ENCODE measurements at places on chromosomes 5 and 9. TPM values are rescaled to one million over a fixed set of nuclear protein-coding genes. Genes with fewer than 3 reads are reported as not detected.

DNA sequence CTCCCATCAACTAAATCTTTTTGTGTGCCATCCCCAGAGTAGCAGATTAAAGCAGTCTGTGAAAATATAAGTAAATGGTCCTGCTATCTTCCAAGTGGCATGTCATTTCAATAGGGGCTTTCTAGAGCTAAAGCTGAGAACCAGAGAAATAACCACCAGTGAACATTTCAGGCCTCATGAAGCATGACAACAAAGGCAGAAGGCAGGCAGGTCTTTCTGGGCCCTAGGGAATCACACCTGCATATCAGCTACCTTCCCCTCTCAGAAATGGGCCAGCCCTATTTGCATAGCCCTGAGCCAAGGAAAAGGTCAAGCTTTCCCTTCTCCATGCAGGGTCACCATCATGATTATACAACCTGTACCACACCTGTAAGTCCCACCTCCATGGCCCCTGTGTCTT lies 205.3 kb downstream of the DEPDC1B start:
- no peak for DNase-seq

Gene CCNJL
- 1.2 TPM for total RNA-seq

DNA sequence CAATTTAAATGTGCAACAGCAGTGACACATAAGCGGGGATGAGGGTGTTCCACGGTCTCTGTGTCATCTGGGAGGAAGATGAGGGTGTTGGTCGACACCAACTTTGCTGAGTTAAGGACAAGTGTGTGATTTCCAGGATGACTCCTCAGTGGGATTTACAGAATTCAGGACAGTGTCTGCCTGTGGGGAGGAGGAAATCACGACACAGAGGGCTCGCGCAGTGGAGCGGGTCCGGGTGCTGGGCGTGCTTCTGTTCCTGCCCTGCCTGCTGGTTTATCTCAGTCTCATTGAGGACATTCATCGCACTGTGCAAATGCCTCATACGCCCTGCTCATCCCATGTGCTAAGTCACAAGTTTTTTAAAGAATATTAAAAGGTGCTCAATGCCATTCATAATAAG lies 73.7 kb upstream of the ADAMTS2 start:
- peak; percentile 8 for DNase-seq

Gene DBH
- not detected for total RNA-seq

Gene TYRP1
- 79.7 TPM for total RNA-seq

DNA sequence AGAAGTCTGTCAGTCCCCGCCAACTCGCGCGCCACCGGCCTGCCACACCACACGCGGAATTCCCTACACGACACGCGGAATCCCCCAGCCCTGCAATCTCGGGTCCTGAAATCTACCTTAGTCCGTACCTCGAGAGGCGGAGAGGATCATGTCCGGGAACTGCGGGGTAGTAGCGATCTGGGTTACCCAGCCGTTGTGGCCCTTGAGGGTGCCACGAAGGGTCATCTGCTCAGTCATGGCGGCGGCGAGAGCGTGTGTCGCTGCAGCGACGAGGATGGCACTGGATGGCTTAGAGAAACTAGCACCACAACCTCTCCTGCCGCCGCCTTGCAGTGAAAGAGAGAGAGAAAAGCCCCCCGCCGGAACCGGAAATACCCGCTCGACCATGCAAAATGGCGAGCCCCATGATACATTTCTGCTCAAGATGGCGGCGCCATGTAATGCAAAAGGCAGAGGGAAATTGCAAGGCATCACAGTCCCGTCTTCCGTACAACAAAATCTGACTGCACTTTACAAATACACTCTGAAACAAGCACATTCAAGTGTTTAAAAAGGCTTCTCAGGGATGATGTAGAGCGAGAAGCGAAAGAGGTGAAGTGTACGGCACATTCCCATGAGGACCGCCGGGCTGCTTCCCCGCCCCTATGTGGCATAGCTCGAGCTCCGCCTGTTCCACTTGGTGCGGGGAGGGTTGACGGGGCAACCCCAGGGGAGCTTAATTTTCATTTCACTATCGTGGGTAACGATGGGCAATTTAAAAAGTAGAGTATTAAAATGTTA lies at the start of gene RACK1:
Gene RACK1, minus strand, starts transcription at position 343 of the 780 bp plus-strand sequence. Its CDS starts 106 bp downstream, at position 237.
- peak; percentile 97 for DNase-seq

DNA sequence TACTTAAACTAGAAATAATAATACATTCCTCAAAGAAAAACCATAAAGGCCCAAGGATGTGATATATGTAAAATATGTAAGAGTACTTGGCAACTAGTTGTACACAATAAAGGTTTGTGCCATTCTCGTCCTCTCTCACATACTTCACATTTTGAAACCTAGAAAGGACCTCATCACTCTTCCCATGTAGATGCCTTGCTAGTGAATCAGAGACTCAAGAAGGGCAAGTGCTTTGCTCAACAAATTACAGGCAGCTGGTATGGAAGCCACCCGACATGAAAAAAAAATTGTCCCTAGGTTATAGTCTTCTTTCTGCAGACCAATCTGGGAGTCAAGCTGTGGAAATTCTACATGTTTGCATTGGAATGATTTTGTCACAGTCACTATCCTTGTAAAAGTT lies 31.7 kb downstream of the ADRB2 start:
- DNase-seq, result no peak

Gene PCDHB14
- 6.2 TPM for total RNA-seq

DNA sequence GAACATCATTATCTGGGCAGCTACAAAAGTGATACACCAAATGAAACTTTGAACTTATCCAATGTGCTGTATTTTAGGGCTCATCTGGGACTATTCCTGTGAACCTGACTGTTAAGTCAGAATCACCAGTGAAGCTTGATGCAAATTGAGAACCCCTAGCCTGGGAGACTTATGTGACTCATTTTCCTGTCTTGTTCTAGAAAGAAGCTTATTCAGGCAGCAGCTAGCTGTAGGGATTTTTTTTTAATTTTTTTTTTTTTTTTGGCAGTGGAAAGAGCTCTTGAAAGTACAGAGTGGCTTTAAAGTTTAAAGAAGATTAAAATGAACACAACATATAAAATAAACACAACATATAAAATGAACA lies 81.1 kb upstream of the TNFAIP8 start:
- no peak for DNase-seq

GRCh38 chr5:170286386-170286925 lies 11.1 kb downstream of the LCP2 start:
- no peak for DNase-seq

DNA sequence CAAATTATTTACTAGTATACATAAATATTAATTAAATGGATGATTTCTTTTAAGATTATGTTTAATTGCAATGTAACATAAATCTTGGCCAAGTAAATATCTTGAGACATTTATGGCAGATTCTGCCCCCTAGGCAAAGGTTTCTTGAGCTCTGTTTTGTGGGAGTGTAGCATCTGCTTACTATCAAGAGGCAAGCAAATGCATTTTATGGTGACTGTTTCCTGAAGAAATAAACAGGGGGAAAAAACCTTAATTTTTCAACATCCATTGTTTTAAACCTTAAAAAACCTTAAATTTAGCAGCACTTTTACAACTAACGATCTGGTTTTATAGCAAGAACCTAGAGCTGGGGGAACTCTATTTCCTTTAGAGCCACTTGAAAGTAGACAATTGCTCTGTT lies 25.7 kb upstream of the FREM1 start:
- DNase-seq, result no peak

DNA sequence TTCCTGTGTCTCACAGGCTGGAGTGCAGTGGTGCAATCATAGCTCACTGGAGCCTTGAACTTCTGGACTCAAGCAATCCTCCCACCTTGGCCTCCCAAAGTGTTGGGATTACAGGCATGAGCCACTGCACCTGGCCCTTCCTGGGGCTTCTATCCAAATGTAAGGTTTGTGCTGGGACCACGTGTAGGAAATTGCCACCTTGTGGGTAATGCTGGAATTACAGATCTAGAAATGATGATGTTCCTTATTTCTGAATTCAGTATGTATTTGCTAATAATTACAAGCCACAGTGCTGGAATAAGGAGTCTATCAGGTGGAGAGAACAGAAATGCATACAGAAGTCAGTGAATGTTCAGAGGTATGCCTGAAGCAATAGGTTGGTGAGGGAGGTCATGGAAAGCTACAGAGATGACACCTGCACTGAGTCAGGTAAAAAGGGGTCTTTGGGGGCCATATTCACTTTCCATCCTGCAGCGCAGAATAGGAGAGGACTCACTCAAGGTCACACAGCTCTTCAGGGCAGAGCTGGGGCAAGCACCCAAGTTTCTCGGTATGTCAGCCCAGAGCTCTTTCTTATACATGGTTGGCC lies 8.8 kb upstream of the IGFBPL1 start:
- DNase-seq, result no peak

DNA sequence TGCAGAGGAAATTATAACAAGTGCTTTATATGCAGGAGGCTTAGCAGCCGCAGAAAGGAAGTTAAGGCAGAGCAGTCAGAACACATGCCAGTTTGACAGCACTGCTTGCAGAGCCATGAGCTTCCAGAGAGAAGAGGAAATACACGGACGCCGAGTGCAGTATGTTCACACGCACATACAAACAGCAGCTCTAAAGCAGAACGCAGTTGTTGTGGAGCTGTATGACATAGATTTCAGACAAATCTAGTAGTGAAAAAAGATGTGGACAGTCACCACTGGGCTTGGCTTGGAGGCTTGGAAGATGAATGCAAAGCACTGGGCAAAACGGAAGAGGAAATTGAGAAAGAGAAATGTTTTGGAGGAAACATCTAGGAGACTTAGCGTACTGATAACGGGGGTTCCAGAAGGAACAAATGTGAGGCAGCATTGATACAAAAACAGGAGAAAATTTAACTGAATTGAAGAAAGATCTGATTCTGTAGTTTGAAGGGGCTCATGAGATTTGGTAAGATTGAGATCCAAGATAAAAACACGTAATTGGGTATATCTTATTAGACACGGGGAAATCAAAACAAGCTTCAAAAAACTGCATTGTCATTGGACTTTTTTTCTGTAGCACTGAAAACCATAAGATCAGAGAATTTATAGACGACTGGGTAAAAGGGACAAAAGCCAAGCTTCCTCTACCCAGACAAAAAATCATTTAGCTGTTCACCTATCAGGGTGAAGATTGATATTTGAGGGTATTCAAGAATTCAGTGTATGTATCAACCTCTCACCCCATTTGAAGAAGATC lies 19.6 kb upstream of the ROPN1L start:
- no peak for DNase-seq

GRCh38 chr9:35808433-35808832 lies 3.6 kb downstream of the SPAG8 start:
- no peak for DNase-seq

GRCh38 chr9:107280543-107280942 lies 2.5 kb upstream of the RAD23B start:
- no peak for DNase-seq

Gene PCDHAC1
- total RNA-seq, result not detected

GRCh38 chr9:125088752-125089151 lies 54.6 kb downstream of the SCAI start:
- DNase-seq, result no peak

Gene FAM163B
- total RNA-seq, result not detected

DNA sequence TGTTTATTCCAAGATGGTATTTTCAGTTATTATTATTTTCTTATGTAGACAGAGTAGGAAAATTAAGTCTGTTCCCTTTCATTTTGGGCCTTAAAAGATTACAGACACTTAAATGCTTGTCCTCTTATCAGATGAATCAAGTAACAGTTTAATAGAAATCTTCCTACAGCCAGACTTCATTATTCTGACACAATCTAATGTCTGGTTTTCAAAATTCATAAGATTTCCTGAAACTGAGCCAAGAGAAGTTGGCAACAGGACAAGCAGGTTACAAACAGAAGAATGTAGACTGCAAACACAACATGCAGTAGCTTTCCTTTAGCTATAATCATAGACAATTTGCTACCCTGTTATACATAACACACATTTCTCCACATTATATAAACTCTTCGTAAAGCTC lies 130.5 kb downstream of the FBXL17 start:
- DNase-seq, result no peak

DNA sequence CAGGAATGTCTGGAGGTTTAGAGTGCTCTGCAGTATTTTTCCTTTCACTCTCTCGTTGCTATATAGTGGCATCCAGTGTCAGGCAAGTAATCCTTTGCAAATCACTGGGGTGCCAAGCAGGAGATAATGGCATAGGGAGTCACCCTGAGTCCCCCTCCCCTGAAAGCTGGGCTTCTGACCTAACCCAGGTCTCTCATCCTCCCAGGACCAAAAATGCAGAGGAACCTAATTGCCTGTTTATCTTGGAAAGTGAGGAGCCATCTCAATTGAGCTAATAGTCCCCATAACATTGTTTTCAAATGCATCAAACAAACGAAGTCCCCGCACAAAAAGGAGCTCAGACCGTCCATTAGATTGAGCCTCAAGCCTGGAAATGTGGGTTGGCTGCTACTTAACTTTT lies 368.0 kb upstream of the IRX2 start:
- DNase-seq, result no peak

Gene IFNB1
- total RNA-seq, result not detected
